ENCODE measurements at places on chromosomes 2 and 18. TPM values are rescaled to one million over a fixed set of nuclear protein-coding genes. Genes with fewer than 3 reads are reported as not detected.

DNA sequence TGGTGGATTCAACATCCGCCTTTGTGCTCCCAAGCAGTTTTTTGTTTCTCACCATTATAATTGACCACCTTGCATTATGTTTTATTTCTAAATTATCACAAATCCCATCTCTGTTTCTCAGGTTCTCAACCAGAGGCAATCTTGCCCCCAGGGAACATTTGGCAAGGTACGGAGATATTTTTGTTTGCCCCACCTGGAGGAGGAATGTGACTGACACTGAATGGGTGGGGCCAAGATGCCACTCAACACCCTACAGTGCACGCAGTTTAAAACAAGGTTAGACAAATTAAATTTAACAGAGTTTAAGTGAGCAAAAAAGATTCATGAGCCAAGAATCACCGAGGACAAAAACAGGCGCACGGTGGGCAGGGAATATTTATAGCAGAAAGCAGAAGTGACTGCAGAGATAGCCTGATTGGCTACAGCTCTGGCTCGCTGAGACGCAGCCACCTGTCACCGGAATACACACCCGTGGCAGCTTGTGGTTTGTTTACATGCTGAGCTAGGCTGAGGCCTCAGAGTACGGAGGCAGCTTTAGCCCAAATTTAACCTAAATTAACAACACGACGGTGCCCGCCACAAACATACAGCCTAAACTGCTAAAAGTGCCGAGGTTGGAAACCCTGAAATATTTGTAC is 150.0 kb upstream of the ALKAL2 start:
- DNase-seq: peak; percentile 64

SRD5A2 gene
- 2.9 TPM for total RNA-seq

DNA sequence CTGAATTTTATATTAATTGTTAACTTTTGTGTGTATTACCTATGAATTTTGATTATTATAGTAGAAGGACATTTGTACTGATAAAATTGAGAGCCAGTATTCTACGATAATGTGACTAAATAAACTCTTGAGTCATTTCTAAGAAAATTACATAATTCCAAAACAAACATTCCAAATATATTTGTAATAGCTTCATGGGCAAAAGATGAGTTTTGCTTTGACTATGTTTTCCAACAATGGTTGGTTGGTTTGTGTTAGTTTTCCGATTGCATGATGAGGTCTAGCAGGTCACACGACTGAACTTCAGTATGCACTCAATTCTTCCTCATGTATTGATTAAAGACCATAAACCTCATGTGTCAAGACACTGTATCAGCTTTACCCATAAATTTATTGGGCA is 71.7 kb upstream of the WDR75 start:
- DNase-seq: no peak

MFSD2B gene
- not detected for total RNA-seq

DYNAP gene
- not detected for total RNA-seq

CREG2 gene
- 0.25 TPM for total RNA-seq

- DNase-seq: no peak
These were observed 28.4 kb upstream of the MALL start for GRCh38 chr2:110143982-110144381.
